Muscle of back (tissue), 13 donors: ENCODE measurements at places on chromosomes 3 and 15. TPM values are rescaled to one million over a fixed set of nuclear protein-coding genes. Genes with fewer than 3 reads are reported as not detected.

Gene PTH1R
- polyA plus RNA-seq = 6.9 TPM

Gene GUCA1C
- polyA plus RNA-seq = not detected

Gene FAM107A
- 1.8 TPM for polyA plus RNA-seq

Gene KY
- polyA plus RNA-seq = 56.5 TPM
